ENCODE measurements at places on chromosomes 1 and 21.

DNA sequence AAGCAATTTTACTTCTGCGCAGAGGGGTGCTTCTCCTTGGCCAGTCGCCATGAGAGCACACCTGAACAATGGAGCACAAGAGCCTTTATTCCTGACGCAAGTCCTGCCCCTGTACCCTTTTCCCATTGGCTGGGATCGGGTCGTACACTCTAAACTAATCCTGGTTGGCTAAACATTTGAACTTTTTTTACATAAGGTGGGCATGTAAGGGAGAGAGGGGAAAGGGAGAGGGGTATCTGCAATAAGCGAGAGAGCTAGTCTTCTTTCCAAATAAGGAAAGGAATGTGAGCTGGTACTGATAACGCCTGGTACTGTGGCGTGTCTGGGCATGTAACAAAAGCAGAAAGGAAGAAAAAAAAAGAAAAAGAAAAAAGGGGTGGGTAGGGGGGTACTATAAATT, 21.8 kb downstream of the MFSD2A start:
- DNase-seq = no peak

DNA sequence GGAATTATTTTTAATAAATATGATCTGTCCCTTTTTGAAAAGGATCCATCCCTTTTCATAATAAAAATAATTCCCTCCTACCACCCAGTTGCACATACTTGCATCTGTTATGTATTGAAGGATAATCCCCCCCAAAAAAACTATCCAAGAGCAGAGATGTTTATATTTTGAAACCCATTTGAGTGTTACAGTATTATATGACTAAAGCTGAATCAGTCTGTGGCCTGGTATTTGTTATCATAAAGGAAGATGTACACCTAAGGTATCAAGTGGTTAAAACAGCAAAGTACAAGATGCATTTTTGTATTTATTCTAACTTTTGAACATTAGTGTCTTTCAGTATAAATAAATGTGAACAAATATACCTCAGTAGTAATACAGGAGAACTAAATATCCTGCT, 12.7 kb upstream of the TGFB2 start:
- no peak for DNase-seq

DNA sequence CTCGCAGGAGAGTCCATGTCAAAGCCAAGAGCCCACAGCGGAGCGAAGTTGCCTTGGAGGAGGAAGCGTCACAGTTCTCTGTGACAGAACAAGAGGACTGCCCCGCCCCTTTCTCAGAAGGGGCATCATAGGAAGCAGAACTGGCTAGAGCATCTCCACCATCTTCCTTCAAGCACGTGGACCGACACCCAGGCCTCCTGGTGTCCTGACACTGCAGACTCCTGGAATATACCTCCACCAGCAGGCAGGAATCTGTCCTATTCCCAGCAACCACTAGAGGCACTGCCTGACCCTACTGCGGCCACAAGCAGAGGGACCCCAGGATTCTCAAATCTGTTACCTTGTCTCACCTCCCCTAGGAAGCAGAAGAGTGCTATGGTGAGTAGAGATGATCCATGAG, 37.8 kb downstream of the GPA33 start:
- DNase-seq = no peak

DNA sequence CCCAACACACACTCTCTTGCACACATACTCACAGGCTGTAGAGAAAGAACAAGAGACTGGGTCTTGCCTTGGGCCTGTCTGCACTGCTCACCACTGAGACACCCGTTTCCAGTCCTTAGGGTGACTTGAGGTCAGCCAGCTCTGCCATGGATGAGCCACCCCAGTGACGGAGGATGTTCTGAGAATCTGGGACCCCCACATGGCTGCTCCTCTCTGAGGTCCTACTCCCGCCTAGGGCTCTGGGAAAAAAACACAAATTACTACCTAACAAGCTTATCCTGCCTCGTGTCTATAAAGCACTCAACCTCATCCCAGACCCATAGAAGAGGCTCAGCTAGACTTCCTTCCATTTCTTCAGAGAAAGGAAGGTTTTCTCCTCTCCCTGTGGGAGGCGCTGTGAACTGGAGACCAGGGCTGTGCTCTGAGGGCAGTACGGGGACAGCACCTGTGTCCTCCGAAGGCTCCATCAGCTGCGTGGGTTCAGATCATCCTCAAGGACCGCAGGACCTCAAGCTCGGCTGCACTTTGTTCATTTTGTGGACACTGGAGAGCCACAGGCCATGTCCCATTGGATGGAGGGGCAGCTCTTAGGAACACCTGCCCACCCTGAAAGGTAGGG, 4.3 kb upstream of the CLEC20A start:
- DNase-seq = no peak

DNA sequence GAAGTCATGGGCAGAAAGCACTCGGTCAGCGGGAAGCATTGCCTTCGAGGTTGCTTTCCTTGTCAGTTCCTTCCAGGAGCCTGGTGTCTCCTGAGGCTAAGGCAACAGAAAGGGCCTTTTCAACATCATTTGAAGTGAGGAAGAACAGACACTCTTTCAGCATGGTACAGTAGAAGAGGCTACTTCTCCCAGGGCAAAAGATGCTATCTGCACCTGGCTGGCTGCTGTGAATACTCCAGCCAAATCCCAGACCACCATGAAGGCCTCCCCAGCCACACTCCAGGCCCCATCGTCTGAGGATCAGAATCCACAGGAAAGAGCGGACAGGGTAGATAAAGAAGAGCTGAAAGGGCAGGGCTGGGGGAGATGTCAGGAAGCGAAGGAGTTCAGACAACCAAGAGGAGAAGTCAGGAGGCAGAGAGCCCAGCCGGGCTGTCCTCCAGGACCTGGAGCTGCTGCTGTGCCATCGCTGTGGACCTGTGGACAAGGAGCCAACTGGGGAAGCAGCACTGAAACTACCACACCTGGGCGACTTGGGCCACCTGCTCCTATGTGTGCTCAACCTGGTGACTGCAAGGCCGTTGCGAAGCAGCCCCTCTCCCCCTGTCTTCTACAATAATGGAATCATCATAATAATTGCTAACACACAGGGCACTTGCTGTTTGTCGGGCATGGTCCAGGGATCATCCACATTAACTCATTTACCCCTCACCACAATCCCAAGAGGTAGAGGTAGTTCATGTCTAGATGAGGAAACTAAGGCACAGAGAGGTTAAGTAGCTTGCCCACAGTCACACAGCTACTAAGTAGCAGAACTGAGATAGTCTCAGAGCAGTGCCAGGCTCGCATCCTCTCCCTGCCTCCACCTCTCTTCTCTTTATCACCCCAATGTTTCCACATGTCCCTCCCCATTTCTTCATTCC, 88.0 kb upstream of the ZBTB40 start:
- no peak for DNase-seq
